ENCODE measurements at places on chromosomes 4 and X.

DNA sequence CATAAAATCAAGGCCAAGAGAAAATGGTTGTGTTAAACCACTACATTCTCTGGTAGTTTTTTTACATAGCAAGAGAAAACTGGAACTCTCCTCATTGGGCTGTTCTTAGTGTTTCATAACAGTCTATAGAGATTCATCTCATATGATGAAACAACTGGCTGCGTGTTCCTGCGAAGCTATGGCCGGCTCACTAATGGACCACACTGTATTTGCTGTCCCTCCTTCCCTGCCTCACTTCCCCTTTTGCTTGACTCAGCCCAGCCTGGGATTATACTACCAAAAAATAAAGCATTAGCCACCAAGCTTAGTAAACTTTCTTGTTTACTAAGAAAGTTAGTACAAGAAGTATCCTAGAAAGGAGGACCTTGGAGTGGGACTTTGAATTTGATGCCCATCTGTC, 31.6 kb upstream of the LSM6 start:
- DNase-seq: no peak

DNA sequence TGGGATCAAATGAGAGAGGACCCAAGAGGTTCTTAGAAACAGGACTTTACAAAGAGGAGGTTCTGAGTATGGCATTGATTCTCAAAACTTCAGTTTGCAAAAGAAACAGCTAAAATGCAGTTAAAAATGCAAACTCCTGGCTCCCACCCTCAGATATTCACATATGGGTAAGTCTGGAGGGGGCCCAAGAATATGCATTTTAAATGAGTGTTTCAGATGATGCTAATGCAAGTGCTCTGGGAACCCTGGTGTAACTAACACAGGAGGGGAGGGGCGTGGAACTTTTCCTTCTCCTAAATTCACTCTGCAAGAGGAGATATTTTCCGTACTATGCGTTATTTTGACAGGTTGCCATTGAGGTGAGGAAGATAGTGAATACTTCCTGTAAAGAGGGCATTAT, 168.2 kb downstream of the TENM3 start:
- no peak for DNase-seq

- DNase-seq: no peak
These were observed 2.3 kb downstream of the SYTL5 start for GRCh38 chrX:38008658-38009057.

- no peak for DNase-seq
These were observed 96.9 kb upstream of the GPRIN3 start for GRCh38 chr4:89404530-89404929.
